ENCODE measurements at places on chromosomes 6 and 20.

GRCh38 chr6:5314191-5314865 lies 53.0 kb downstream of the FARS2 start:
- no peak for DNase-seq

DNA sequence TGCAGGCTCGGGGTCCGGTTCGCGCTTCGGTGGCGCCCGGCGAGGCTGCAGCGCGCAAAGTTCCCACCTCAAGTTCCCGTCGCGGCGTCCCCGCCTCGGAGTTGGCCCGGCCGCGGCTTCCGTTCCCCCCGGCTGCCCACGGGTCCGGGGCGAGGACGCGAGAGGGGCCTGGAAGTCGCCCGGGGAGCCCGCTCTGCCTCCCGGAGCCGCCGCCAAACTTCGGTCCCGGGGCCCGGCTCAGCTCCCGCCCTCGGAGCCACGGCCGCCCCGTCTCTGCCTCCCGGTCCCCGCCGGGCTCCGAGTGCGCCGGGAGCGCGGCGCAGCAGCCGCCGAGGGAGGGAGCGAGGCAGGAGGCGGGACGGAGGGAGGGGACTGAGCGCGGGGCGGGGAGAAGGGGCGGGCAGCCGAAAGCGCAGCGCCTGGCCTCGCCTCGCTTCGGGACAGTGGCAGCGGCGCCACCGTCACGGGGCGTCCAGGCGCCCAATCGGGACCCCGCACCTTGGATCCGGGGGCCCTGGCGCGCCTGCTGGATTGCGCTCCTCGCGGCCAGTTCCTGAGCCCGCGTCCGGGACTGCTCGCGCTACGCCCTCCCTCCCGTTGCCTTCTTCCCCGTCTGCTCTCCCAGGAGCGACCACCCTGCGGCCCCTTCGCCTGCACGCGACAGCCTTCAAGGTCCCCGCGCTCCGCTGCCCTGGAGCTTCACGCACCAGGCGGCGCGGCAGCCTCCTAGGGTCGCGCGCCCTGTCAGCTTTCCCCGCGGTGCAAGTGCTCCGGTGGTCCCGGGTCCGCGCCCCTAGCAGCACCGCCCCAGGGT lies at the start of gene KCNG1:
Gene KCNG1, minus strand, starts transcription at position 305 of the 814 bp plus-strand sequence. CDS start 12,769 bp downstream, outside the sequence.
- DNase-seq: peak; percentile 85

DNA sequence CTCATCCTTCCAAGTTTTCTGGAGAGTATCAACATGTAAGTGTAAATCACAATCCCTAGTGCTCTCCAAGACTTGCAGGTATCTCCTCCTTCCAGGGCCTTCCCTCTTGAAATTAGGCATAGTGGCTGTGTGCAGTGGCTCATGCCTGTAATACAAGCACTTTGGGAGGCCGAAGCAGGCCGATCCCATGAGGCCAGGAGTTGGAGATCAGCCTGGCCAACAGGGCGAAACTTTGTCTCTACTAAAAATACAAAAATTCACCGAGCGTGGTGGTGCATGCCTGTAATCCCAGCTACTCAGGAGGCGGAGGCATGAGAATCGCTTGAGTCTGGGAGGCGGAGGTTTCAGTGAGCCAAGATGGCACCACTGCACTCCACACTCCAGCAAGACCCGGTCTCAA lies 9.4 kb upstream of the ANGPT4 start:
- no peak for DNase-seq

- no peak for DNase-seq
These were observed 8.6 kb downstream of the ADTRP start for GRCh38 chr6:11769811-11770545.

GRCh38 chr6:149194820-149195558 lies 122.5 kb upstream of the TAB2 start:
- DNase-seq: no peak

DNA sequence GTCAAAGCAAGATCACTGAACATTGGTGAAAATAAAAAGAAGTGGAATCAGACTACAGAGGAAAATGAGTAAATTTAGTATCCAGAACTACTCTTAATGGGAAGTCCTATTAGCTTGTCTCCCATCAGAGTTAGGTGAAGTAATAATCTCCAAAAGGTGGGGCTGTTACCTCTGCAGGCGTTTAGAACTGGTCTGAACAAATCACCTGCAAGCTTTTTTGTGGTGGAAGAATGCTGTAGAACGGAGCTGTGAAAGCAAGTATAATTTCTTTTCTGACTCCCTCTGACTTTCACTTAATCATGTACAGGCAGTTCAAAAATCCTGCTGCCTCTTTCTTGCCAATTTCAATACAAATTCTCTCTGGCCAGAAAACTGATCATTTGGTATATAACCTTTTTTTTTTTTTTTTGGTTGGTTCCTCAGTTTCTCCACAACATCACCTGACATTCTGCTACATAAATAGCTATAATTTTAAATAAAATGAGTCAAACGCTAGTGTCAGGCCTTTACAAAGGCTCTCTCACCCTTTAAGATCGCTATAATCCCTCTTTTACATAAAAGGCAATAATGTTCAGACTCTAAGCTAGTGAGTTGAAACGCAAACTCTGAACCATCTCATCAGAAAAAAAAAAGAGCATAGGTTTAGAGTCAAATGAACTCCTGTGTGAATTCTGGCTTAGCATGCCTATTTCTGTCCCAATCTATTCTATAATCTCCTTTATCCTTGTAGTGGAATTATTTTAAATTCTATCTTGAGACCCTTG lies 38.8 kb downstream of the CITED2 start:
- DNase-seq: no peak

Measured in spleen (tissue), 13 donors.